ENCODE measurements at places on chromosomes 5 and 9. TPM values are rescaled to one million over a fixed set of nuclear protein-coding genes. Genes with fewer than 3 reads are reported as not detected.

ARID3C gene
- polyA plus RNA-seq, result not detected

ZFP37 gene
- 13.5 TPM for polyA plus RNA-seq

- no peak for DNase-seq
Measured at GRCh38 chr9:81636255-81636599, 53.1 kb downstream of the TLE1 start.

GRCh38 chr5:81425569-81425968 is 31.6 kb upstream of the ACOT12 start:
- peak; percentile 18 for DNase-seq

CAVIN4 gene
- 3.7 TPM for polyA plus RNA-seq

MFAP3 gene
- polyA plus RNA-seq, result 39.9 TPM

GRCh38 chr9:9912459-9912858 is 700.3 kb downstream of the PTPRD start:
- no peak for DNase-seq

ADGRD2 gene
- 0.17 TPM for polyA plus RNA-seq

DNA sequence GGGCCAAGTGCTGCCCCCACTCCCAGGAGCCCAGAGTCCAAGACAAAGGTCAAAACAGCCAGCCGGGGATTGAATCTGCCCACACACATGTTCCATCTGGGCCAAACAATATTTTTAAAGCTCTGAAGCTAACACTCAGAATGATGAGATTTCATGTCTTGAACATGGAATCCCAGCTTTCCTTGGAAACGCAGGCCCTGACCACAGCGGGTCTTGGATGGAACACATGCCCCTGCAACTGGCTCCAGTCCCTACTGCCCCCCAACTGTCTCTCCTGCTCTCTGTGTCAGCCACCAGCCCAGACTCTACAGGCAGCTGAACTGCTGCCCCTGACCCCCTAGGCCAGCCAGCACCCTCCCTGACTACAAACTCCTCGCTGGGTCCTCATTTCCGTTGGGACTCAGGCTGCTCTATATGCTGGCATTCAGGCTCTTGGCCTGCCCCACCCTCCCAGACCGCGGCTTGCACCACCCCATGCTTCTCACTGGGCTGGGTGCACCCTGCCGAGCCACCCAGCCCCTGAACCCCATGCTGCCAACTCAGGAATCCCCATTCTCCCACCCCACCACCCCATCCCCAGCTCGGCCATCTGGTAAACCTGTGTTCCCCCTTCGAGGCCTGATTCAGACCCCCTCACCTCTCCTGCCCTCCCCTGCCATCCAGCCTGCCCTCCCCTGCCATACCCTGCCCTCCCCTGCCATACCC is 71.7 kb downstream of the ADAMTS2 start:
- no peak for DNase-seq

FCN2 gene
- polyA plus RNA-seq, result 0.93 TPM

DPH7 gene
- 64.2 TPM for polyA plus RNA-seq

- no peak for DNase-seq
Measured at GRCh38 chr5:152400846-152401245, 4.2 kb downstream of the NMUR2 start.

Measured in renal cortex interstitium (tissue), 15 donors.